ENCODE measurements at places on chromosomes 2 and 18.

GRCh38 chr2:37602040-37602439 is 69.4 kb downstream of the CDC42EP3 start:
- DNase-seq = no peak

- no peak for DNase-seq
Measured at GRCh38 chr2:122703676-122704075, 948.2 kb downstream of the TSN start.

DNA sequence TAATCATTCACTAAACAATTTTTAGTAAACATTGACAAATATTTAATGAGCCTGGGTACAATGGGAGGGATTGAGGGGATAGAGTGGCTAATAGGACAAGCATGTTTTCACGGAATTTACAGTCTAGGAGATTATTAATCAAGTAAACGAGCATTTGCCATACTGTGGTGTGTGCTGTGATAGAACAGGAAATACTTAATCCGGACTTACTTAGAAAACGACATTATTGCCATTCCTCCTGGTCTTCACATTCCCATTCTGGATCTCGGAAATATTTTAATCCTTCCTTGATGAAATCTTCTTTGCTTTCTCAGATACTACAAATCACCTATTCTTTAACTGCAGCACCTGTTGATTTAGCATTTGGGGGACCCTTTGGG is 905 bp downstream of the TTLL4 start:
- DNase-seq = no peak

GRCh38 chr2:193738892-193739291 is 1544.2 kb upstream of the TMEFF2 start:
- no peak for DNase-seq

GRCh38 chr2:232139171-232139594 is 177.7 kb downstream of the DIS3L2 start:
- DNase-seq = no peak

DNA sequence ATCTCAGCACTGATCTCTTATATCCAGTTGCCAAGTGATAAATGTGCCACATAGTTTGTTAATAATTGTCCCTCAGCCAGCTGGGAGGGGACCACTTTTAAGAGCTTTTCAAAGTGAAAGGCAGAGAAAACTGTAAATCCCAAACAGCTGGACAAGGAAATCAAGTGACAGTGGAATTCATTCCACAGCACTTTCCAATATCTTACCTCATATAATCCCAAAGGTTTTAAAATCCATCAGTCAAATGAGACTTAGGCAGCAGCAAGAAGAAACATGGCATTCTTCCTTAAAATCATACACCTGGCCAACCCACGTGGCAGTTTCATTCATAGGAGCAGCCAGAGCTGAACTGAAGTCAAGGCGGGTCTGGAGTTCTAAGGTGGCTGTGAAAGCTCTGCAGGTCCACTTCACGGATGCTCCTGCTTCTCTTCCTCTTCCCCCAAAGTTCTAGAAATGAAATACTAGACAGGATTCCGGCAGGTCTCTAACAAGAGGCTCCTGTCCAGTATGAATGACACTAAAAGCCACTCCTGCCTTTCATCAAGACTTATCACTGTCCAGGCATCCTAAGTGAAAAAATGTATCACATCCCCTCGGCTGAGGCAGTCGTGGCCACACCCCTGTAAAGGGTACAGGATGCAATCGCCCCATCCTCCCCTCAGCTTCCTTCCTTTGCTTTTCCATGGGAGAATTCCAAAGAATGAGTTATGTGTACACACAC is 190.4 kb upstream of the STK17B start:
- no peak for DNase-seq

- DNase-seq = peak; percentile 24
Measured at GRCh38 chr2:88735853-88736252, 44.4 kb downstream of the RPIA start.

GRCh38 chr2:73023497-73023896 is 48.0 kb downstream of the SFXN5 start:
- no peak for DNase-seq

DNA sequence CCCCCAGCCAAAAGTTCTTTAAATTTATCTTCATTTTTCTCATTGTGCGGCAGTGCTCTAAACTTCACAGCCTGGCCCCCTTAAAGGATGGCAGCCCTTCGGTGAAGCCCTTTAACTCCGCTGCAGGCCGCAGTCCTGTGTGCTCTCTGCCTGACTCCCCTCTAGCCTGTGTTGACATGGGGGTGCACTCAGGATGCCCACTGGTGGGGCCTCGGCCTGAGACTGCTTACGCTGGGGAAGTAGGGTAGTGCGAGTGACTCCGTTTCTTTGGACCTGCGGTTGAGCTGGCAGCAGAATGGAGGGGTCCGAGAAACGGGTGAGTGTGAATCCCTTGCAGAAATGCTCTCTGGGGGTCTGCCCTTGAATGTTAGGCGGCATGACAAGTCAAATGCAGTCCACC is 5.6 kb downstream of the RAB12 start:
- no peak for DNase-seq

- no peak for DNase-seq
Measured at GRCh38 chr2:231549446-231550239, 19.4 kb upstream of the NMUR1 start.

- no peak for DNase-seq
Measured at GRCh38 chr2:221318376-221319130, 253.6 kb downstream of the EPHA4 start.
